Activated CD4-positive, alpha-beta T cell treated with anti-CD3 and anti-CD28 coated beads, Interleukin-2, amount 50 U/mL, for 1 hour (primary cell): ENCODE measurements at places on chromosomes 11 and 22.
A peak's percentile ranks its signal among the peaks of the same experiment; 100 is the strongest.

- DNase-seq: no peak
These were observed 496.5 kb upstream of the B3GAT1 start for GRCh38 chr11:134908583-134908982.

GRCh38 chr11:94183886-94184264, 55.2 kb downstream of the PANX1 start:
- DNase-seq: peak; percentile 5

DNA sequence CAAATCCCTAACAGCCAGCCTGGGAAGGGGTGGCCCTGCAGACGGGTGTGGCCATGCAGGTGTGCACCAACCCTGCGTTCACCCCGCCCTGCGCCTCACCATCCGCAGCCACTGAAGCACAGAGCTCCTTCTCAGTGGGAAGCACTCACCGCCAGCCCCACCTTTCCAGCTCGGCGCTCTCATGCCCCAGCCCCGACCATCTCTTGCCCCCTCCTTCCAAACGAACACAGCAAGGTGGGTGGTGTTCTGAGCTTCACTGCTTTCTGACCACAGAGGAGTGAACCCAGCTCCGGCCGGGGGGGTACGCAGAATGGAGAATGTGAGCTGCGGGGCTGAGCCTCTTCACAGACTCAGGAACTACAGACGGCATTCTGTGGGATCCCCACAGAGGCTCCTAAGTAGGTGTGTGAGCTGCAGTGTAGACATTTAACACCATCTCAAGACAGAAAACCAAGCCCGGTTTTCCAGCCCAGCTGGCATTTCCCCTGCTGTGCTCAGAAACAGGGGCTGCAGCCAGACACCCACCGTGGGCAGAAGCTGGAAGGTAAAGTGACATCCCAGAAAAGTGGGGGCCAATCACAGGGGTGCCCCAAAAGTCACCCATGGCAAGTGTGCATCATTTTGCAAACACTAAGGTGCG, 88.4 kb upstream of the RTL6 start:
- no peak for DNase-seq

- DNase-seq: peak; percentile 87
These were observed 3.5 kb downstream of the PHLDB1 start for GRCh38 chr11:118610773-118611432.

DNA sequence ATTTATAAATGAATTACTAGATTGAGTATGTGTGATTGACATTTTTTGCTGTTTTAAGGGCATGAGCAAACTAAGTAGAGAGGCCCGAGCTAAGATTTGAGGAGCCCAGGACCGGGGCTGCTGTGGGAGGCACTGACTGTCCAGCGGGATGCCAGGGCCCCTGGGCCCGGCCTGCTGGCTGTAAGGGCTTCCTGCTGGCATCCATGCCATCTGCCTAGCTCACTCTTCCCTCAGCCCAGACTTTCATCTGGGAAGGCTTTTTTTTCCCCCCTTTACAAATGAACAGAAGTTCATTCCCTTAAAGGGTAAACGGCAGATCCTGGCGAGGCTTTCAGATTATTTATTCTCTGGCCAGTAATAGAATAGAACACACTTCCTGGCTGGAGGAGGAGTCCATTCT, 16.0 kb upstream of the TP53I11 start:
- no peak for DNase-seq

- no peak for DNase-seq
These were observed 4.5 kb downstream of the RNF121 start for GRCh38 chr11:71933141-71933933.

GRCh38 chr22:44936201-44936600, 73.6 kb downstream of the PHF21B start:
- DNase-seq: no peak

- DNase-seq: no peak
These were observed 8.6 kb upstream of the EMID1 start for GRCh38 chr22:29197096-29197495.

GRCh38 chr11:108973402-108974162, 308.7 kb downstream of the DDX10 start:
- no peak for DNase-seq

DNA sequence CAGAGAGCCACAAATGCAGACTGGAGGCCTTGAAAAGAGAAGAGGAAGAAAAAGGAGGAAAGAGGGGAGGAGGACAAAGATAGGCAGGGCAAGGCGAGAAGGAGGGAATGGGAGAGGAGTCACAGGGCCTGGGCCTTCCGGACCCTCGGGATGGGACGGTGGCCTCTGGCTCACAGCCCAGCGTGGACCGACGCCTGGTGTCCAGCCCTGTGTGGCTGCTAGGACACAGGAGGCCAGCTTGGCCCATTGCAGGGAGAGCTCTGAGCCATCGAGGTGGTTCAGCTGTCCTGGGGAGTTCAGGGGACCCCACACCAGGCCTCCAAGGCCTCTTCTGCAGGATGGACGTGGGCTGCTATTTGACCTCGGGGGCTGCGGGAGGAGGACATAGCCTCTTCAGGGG, 9.4 kb downstream of the MYO7A start:
- DNase-seq: no peak

GRCh38 chr11:71268706-71269321, 16.4 kb upstream of the SHANK2 start:
- no peak for DNase-seq

DNA sequence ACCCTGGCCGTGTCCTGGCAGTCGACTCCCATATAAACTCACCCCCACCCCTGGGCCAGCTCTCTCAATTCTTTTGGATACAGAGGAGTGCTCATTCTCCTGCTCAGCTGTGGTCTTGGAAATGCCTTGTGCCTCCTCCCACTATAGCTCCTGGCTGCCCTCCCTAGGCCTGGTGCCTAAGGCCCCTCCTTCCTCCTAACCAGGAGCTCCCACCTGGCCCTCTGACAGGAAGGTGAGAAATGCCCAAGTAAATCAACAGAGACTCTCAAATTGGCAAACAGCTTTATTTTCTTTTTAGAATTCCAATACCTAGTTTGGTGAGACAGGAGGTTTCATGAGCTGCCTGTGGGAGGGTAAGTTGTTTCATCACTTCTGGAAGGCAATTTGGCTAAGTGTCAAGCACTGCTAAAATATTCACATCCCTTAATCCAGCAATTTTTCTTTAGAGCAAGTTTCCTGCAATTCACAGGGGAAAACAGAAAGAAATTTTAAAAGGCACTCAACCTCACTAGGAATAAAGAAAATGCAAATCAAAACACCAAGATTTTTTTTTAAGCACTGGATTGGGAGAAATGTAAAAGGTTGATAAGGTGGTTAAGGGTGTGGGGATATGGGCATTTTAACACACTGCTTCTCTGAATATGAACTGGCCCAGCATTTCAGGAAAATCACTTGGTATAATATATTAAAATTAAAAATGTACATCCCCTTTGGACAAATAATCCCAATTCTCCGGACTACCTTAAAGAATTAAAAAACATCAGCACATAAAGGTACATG, 209.7 kb upstream of the ARHGAP20 start:
- DNase-seq: no peak

GRCh38 chr22:26389125-26389524, 39.9 kb upstream of the ASPHD2 start:
- DNase-seq: no peak

DNA sequence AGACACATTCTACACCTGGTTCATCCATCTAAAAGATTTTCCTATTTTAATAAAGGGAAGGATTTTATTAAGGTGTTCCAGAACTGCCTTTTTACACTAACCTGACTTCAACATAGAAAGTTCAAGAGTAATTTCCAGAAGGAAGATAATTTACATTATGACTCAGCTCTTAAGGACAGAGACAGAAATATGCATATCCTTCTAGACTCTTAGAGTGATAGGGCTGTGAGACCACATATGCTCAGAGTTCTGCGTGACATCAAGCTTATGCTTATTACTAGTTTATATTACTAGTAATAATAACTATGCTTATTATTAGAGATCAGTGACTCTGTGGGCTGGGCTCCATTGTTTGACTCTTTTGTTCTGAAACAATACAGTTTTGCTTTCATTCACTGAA, 4.6 kb downstream of the PDGFD start:
- no peak for DNase-seq
